ENCODE measurements at places on chromosomes 4 and X.

GRCh38 chr4:37690976-37691375 is 4.8 kb upstream of the RELL1 start:
- DNase-seq: no peak

DNA sequence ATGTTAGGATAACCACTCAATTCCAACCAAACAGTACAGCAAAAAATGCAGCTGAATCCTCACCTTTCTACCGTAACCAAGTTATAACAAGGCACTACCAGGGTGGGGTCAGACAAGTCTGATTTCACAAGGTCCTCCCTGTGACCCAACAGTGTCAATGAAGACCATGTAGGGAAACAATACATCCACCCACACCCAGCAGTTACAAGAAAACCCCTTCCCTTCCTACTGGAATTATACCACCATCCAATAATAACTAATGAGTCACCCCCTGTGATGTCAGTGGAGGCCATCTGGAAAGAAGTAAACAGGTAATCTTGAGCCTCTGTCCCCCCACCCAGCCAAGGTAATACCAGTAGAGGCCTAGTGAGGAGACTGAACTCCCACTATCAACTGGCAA is 117.6 kb downstream of the FGF16 start:
- no peak for DNase-seq

DNA sequence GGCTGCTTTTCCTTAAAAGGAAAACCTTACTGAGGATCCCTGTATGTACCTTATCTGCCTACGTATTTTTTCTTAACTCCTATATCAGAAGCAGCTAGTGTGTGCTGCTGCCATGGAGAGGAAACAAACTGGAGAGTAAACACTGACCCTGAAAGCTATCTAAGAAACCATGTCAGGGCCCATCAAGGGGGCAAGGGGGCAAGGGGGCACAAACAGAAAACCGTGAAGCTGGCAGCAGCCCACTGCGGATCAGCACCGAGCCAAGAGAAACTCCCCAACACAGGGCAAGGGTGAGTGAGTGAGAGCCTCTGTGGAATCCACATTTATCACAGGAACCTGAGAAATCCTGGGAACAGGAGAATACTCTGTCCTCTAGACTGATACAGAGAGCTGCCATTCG is 1204.2 kb downstream of the PCDH18 start:
- DNase-seq: no peak

- DNase-seq: no peak
These were observed 107.8 kb downstream of the CCSER1 start for GRCh38 chr4:90234916-90235547.

GRCh38 chr4:176358083-176358469 is 38.3 kb downstream of the SPCS3 start:
- DNase-seq: no peak

- DNase-seq: no peak
These were observed 3.0 kb upstream of the APBB2 start for GRCh38 chr4:41217374-41217773.

Data from stimulated activated CD4-positive, alpha-beta T cell treated with anti-CD3 and anti-CD28 coated beads, Interleukin-1b, Interleukin-23, amount 100 ng/mL, for 1 hour (primary cell).